SJSA1 (cell line): ENCODE measurements at places on chromosomes 3 and 15. TPM values are rescaled to one million over a fixed set of nuclear protein-coding genes. Genes with fewer than 3 reads are reported as not detected.

DNA sequence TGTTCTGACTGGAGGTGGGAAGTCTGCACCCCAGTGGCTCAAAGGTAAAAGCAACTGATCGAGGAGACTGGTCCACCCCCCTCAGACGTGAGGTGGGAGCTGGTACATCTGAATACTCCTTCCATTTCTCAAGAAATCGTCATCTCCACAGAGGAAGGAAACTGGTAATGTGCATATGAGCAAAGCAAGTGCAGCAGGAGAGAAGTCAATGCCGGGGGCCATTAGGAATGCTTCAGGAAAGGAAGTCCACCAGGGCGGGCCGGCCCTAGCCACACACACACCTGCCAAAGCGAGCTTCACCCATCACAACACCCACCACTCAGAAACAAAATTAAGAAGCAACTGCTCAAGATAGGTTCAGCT lies 8.5 kb downstream of the TBC1D2B start:
- no peak for DNase-seq

DNA sequence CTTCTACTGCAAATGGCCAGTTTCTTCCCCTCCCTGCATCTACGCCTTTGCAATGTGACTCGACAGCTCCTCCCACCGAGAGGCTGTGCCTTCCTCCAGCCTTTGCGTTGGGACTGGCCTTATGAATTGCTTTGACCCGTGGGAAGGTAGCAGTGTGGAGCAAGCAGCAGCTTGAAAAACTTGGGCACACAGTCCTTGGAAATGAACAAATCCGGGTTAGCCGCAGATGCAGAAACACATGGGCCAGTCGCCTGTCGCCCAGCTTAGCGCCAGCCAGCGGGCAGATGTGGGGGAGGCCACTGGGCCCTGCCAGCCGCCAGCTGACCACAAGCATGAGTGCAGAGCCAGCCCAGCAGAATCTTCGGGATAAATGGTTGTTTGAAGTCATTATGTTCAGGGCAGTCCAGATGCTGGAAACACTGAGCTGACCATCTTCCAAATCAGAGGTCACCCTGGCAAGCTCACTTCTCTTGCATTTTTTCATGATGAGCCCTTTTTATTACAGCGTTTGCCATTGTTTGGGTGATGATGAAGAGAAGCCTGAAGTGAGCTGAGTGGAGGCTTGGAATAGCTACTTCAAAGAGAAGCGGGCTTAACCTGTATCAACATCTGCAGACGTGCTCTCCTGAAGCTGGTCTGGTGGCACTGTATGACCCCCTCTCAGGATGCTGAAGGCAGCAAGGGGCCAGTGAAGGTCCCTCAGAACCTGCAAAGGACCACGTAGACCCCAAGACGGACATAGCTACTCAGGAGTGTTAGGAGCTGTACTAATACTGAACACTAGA lies 9.8 kb downstream of the SELENOS start:
- DNase-seq = peak; percentile 77

GRCh38 chr3:49311283-49311682 lies 28.6 kb downstream of the USP4 start:
- no peak for DNase-seq

DNA sequence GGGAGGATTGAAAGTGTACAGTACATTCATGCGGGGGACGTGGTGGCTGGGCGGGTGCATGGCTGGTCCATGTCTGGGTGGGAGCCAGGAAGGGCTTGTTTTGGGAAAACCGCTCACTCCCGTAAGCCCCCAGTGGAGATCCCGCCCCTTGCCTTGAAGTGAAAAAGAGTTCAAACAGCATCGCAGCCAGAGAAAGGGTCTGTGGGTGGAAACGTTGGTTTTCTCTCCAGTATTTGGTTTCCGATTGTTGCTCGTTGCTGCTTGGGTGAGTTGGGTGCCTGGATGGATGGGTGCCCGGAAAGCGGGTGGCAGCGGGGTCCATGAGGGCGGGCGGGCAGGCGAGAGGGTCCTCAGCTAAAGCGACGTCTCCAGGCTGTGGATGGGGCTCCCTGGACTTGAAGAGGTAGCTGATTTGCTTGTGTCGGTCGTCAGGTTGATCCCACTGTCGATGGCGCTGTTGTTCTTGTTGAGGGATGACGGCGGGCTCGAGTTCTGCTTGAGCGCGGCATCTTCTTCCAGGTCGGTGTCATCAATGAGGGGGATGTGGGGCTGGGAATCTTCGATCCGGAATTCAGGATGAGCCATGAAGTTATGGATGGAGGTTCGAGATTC lies 7.7 kb upstream of the SEC13 start:
- no peak for DNase-seq

The PLA1A gene
- total RNA-seq = 0.16 and 1.4 TPM in 2 replicates

DNA sequence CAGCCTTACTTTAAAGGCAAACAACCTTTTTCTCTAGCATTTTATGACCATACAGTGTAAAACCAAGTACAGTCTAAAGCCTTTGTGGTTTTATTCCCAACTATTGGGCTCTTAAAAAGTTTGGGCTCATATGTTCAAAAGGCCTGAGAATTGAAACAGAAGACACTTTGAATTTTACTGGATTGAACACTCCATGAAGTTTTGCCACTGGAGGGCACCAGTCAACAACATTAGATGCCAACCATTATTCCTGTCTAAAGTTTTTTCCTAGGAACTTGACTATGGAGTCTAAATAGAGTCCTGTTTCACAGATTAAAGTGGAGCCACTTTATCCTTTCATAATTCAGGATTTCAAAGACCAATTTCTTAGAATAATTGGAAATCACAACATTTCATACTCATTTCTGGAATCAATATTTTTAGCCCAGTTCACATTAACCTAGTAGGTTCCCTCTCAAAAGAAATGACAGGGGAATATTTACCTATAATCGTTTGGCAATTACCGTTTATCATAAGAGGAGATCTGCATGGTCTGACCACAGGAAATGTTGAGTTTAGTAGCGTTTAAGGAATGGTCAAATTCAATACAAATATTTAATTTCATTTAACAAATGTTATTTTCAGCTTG lies 244.1 kb upstream of the PDZRN3 start:
- no peak for DNase-seq

DNA sequence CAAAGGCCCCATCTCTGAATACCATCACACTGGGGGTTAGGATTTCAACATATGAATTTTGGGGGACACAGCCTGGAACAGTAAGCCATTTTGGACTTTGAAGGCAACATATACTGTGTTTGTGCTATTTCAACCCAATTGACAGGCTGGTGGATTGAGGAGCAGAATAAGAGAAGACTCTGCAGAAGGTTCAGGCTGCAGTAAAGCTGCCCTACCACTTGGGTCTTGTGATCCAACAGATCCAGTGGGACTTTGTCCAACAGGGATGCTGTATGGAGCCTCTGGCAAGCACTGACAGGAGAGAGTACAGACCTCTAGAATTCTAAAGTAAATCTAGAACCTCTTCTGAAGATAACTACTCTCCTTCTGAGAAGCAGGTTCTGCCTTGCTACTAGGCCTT lies 1.1 kb upstream of the BCL2L10 start:
- DNase-seq = no peak

GRCh38 chr15:41985236-41986160 lies 13.1 kb upstream of the EHD4 start:
- no peak for DNase-seq

DNA sequence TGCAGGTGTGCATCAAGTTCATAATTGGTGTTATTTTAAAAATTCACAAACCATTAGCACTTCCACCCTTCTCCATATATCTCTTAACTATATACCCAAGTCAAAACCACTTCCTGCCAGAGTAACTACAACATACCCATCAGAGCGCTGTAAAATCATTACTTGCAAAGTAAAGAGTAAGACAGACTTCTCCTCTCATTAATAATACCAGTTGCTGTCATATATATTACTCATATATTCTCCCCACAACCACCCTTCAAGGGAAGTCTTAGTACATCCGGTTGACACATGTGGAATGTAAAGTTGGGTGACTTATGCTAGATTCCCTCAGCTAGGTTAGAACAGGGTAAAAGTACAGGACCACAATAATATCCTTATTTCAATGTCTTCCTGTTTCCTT lies 5.6 kb downstream of the TERC start:
- no peak for DNase-seq

The GABRR3 gene
- total RNA-seq = not detected in 2 replicates

DNA sequence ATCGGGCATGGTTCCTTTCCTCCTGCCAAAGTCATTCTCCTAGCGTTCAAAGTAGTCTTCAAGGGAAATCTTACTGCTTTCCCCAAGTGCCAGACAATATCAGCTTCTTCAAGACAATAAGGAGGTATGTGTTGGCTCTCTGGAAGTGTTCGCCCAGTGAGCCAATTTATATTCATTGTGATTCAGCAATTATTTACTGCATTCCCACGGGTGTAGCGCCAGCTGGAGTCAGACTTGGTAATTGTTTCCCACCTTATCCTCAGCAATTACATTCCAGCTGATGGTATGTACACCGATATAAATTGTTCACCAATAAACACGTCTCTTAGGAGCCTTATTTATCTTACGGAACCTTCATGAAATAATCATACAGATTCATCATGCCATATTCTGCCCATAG lies 103.6 kb upstream of the CTNNB1 start:
- no peak for DNase-seq

- DNase-seq = no peak
Observed at GRCh38 chr3:171566803-171567422, 106.7 kb upstream of the TNIK start.

DNA sequence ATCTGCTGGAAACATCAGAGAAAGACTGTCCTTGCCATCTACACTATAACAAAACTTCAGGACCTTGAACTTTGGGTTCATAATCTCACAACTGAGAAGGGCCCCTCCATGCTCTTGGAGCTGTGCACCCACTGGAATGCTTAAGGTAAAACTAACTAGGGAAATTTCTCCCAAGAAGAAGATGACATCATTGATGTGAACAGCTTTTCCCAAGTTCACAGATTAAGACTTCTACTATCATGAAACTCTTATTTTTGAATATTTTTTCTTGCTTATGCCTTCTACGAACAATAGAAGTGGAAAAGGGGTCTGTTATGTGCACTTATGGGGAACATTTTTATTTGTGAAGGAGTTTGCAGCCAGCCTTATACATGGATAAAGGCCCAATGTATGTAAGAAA lies 5.0 kb downstream of the CYP11A1 start:
- no peak for DNase-seq

GRCh38 chr3:27138005-27138404 lies 231.2 kb downstream of the NEK10 start:
- DNase-seq = no peak

- DNase-seq = no peak
Observed at GRCh38 chr3:111944372-111944771, 34.5 kb upstream of the ABHD10 start.

DNA sequence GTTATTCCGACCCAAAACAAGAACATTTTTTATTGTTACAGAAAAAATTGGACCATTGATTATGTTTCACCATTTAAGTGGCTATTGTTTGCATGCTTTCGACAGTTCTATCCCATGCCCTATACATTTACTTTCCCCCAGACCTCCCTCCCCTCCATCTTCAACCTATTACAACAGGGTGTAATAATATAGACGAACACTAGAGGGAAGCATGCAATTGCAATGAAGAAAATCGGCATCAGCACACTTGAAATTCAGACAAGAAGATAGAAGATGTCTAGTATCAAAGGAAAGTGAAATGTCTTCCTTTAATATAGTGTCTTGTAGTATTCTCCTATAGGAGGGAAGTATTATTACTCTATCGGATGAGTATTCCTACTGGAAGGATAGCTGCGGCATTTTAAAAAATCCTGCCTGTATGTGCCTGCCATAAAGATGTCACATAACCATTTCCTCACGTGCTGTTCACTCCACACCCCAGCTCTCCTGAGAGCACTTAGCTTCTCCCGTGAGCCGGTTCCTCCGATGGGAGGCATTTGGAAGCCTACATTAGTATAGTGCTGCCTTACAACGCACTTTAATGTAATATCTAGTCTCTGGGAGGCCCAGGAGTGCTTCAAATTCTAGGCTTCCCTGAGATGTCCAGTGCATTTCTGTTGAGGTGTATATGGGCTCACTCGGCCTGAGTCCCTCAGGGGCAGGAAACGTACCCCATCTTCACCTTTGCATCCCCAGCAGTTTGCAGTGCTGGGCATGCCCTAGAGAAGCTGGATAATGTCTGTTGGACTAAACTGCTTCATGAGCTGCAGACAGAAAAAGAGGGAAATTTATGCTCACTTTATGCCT lies 17.8 kb upstream of the ERICH6 start:
- DNase-seq = no peak

DNA sequence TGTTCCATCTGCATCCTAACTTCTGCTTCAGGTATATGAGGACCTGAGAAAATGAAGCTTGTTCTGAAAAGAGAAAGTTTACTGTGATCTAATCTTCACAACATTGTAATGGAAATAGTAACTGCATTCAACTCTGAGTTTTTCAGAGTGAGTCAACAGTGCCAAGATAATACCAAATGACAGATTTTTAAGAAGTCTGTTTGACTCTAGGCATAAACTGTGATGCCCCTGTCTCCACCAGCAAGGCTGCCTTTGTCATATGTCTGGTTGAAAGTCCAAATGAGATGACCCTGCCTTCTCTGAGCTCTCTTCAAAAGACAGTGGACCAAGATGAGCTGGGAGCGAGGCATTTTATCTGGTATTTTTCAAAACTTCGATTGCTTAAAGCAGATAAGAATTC lies 44.8 kb upstream of the B3GNT5 start:
- no peak for DNase-seq

The MYZAP gene
- 0.72 TPM in 1 of 2 replicates, not detected in the other for total RNA-seq

DNA sequence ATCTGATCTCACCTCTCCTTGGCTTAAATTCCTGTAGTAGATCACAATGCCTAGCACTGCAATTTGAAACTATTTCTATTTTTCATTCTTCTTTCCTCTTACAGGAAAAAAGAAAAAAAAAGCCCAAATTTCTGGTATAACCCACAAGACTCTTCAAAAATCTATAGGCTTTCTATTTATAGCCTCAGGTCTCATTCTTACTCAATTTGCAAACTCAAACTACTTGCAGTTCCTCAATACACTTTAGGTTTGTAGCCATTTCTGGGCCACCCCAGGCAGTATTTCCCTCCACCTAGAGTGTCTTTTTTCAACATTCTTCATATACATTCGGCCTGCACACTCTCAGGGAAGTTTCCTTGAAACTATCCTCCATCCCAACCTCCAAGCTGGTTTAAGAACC lies 169.0 kb downstream of the TBC1D5 start:
- no peak for DNase-seq

- DNase-seq = no peak
Observed at GRCh38 chr3:179880868-179881267, 155.9 kb downstream of the PEX5L start.

The ABTB1 gene
- 1.3 and 1.4 TPM in 2 replicates for total RNA-seq

GRCh38 chr3:177906578-177907229 lies 629.5 kb upstream of the KCNMB2 start:
- no peak for DNase-seq

DNA sequence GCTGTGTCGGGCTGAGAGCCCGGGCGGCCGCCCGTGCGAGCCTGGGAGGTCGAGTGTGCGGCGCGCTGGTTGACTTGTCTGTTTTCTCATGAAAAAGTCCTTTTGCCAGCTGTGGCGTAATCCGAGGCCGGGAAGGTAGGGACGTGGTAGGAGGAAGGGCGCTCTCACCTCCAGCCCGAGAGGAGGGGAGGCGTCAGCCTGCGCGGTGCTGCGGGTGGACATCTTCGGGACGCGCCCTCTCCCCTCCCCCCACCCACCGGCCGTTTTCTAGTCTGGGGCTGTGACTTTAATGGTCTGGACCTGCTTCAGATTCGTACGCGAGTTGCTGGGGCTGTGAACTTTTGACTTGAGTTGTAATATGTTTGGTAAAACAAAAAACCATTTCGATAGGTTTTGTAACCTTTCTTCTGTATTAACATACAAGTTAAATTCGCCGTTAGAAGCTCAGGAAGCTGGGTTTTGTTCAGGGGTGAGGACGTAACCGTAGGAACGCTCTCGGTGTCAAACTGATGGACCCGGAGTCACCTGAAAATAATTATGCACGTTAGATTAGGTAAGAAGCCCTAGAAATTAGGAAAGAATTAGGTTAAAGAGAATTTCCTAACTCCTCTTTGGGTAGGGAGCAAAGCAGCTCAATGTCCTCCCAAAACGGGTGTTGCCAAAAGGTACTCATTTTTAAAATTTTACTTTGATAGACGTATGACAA lies 762 bp downstream of the NCK1 start:
- peak; percentile 50 for DNase-seq
